Mammary microvascular endothelial cell (primary cell): ENCODE measurements at places on chromosomes 3 and 15. TPM values are rescaled to one million over a fixed set of nuclear protein-coding genes. Genes with fewer than 3 reads are reported as not detected.

C2CD4A gene
- total RNA-seq, result 0.15 TPM in 1 of 2 replicates, not detected in the other

GPR27 gene
- total RNA-seq, result not detected in 2 replicates

ANKRD34C gene
- not detected in 2 replicates for total RNA-seq

IL12A gene
- 2.3 and 6.7 TPM in 2 replicates for total RNA-seq

LEKR1 gene
- not detected in 2 replicates for total RNA-seq

ANKRD63 gene
- total RNA-seq, result not detected in 2 replicates

BUB1B gene
- total RNA-seq, result 38.7 and 51.1 TPM in 2 replicates

ABI3BP gene
- 3.6 and 8.5 TPM in 2 replicates for total RNA-seq

ERC2 gene
- total RNA-seq, result 0.05 and 0.13 TPM in 2 replicates

CCDC54 gene
- not detected in 2 replicates for total RNA-seq

NAALADL2 gene
- 0.13 and 0.34 TPM in 2 replicates for total RNA-seq

PLCH1 gene
- not detected in 2 replicates for total RNA-seq

LRRIQ4 gene
- total RNA-seq, result not detected in 2 replicates

IL5RA gene
- not detected in 2 replicates for total RNA-seq

FSIP1 gene
- total RNA-seq, result 0.30 and 0.47 TPM in 2 replicates

SUMF1 gene
- 44.2 and 45.8 TPM in 2 replicates for total RNA-seq

OR4M2 gene
- total RNA-seq, result not detected in 2 replicates

KLHL40 gene
- not detected in 2 replicates for total RNA-seq

CPLX3 gene
- total RNA-seq, result not detected in 2 replicates

NLGN1 gene
- 7.6 and 8.9 TPM in 2 replicates for total RNA-seq

LRRC31 gene
- not detected in 2 replicates for total RNA-seq

CRBN gene
- 64.5 and 90.9 TPM in 2 replicates for total RNA-seq

MAP4 gene
- total RNA-seq, result 172 and 174 TPM in 2 replicates

CRYGS gene
- total RNA-seq, result 0.13 and 0.69 TPM in 2 replicates

GBE1 gene
- total RNA-seq, result 123 and 129 TPM in 2 replicates

GOLGA8S gene
- total RNA-seq, result 0.07 TPM in 1 of 2 replicates, not detected in the other

LRRC49 gene
- total RNA-seq, result 6.4 and 10.1 TPM in 2 replicates

CHRM5 gene
- not detected in 2 replicates for total RNA-seq

ACOX2 gene
- total RNA-seq, result not detected in 2 replicates

THAP10 gene
- total RNA-seq, result 4.5 and 5.8 TPM in 2 replicates

AADAC gene
- 0.39 and 0.87 TPM in 2 replicates for total RNA-seq

GALNT15 gene
- 4.4 and 5.3 TPM in 2 replicates for total RNA-seq

LMAN1L gene
- total RNA-seq, result not detected in 2 replicates

DNAJA4 gene
- 6.3 and 7.8 TPM in 2 replicates for total RNA-seq

ZNF639 gene
- 30.2 and 37.6 TPM in 2 replicates for total RNA-seq

OIP5 gene
- total RNA-seq, result 26.2 and 27.7 TPM in 2 replicates

PLA2G4E gene
- not detected in 2 replicates for total RNA-seq

PLS1 gene
- 0.13 and 1.2 TPM in 2 replicates for total RNA-seq

VPS13C gene
- 38.2 and 41.3 TPM in 2 replicates for total RNA-seq

MEGF11 gene
- not detected in 2 replicates for total RNA-seq

GUCA1C gene
- total RNA-seq, result not detected in 2 replicates

SCAANT1 gene
- not detected in 2 replicates for total RNA-seq

SLTM gene
- 39.2 and 39.3 TPM in 2 replicates for total RNA-seq

SOX2 gene
- not detected in 2 replicates for total RNA-seq

ITIH1 gene
- total RNA-seq, result not detected in 2 replicates

SPINK8 gene
- not detected in 2 replicates for total RNA-seq

ENTPD3 gene
- total RNA-seq, result not detected in 2 replicates

SLC25A38 gene
- total RNA-seq, result 16.7 and 17.0 TPM in 2 replicates

PGBD4 gene
- 0.53 and 0.98 TPM in 2 replicates for total RNA-seq

BCL2A1 gene
- 0.13 and 0.89 TPM in 2 replicates for total RNA-seq

COLQ gene
- 0.05 and 0.93 TPM in 2 replicates for total RNA-seq

P2RY14 gene
- not detected in 2 replicates for total RNA-seq

LIPH gene
- not detected in 2 replicates for total RNA-seq

CTDSPL gene
- 14.7 and 16.1 TPM in 2 replicates for total RNA-seq
